Endothelial cell (in vitro differentiated cells): ENCODE measurements at places on chromosomes 6 and 20. TPM values are rescaled to one million over a fixed set of nuclear protein-coding genes. Genes with fewer than 3 reads are reported as not detected.

The KIAA0408 gene
- total RNA-seq: 6.4 TPM

The TNF gene
- total RNA-seq: not detected

The GSTA3 gene
- total RNA-seq: not detected

- H3K27me3 ChIP-seq: no peaks in the 10 kb centered on the region
- no peak for DNase-seq
Observed at GRCh38 chr6:112883095-112883494, 536.0 kb downstream of the RFPL4B start.

- no peak for DNase-seq
- H3K4me1 ChIP-seq: peaks cover 11% of the 10 kb centered on the region
- no peak overlapping the region for H3K27ac ChIP-seq
- H3K27me3 ChIP-seq: no peaks in the 10 kb centered on the region
Observed at GRCh38 chr6:21227486-21227885, 366.1 kb upstream of the SOX4 start.

GRCh38 chr20:8357703-8358102 is 225.6 kb downstream of the PLCB1 start:
- no peak overlapping the region for H3K4me3 ChIP-seq
- H3K4me1 ChIP-seq: peaks cover 12% of the 10 kb centered on the region
- no peak for DNase-seq
- no peaks in the 10 kb centered on the region for H3K36me3 ChIP-seq

- H3K4me1 ChIP-seq: peaks cover 14% of the 10 kb centered on the region
- H3K4me3 ChIP-seq: no peak overlapping the region
- DNase-seq: no peak
- H3K27me3 ChIP-seq: no peaks in the 10 kb centered on the region
Observed at GRCh38 chr20:11921321-11921720, 3.6 kb downstream of the BTBD3 start.

- H3K4me3 ChIP-seq: no peak overlapping the region
- H3K36me3 ChIP-seq: no peaks in the 10 kb centered on the region
- no peak overlapping the region for H3K27ac ChIP-seq
Observed at GRCh38 chr6:68680264-68680663, 45.2 kb downstream of the ADGRB3 start.

- no peak for DNase-seq
- peaks cover 4% of the 10 kb centered on the region for H3K36me3 ChIP-seq
- no peaks in the 10 kb centered on the region for H3K27me3 ChIP-seq
- no peak overlapping the region for H3K4me3 ChIP-seq
- no peak overlapping the region for H3K27ac ChIP-seq
Observed at GRCh38 chr6:123648723-123649122, 12.0 kb upstream of the TRDN start.

DNA sequence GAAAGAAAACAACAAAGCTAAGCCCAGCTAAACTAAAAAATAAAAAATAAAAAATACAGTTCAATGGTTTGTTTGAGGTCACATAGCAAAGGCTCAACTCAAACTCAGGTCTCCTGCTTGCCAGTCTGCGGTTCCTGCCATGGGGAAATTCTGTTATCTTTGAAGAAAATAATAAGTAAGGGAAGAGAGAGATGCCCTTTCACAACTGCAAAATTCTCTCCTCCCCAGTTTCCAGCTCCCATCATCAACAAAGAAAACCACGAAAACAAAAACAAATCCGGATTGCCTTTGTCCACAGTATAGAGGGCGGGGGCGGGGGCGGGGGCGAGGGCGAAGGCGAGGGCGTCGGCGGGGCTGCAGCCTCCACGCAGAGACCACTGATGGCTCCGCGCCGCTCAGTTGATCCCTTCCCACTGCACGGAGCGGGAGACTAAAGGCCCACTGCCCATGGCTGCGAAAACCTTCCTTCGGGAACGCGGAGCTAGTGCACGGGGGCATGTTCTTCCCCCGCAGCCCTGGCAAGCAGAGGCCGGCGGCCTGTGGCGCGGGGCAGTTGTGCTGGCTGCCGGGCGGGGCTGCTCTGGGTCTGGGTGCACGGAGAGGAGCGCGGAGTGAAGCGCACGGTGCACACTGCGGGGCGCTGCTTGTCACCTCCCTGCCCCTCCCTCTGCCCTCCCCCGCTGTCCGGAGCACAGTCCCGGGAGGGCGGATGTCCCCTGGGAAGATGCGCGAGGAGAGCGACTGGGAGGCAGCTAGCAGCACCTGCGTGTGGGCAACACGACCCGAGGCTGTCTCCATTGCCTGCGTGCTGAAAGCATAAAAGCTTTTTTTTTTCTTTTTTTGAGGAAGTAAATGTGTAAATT is 54.1 kb upstream of the TPD52L1 start:
- no peaks in the 10 kb centered on the region for H3K27me3 ChIP-seq
- H3K4me3 ChIP-seq: peak overlapping the region; percentile 21
- H3K27ac ChIP-seq: peak overlapping the region; percentile 52

- no peaks in the 10 kb centered on the region for H3K4me1 ChIP-seq
- DNase-seq: no peak
- no peaks in the 10 kb centered on the region for H3K36me3 ChIP-seq
- no peak overlapping the region for H3K4me3 ChIP-seq
- no peaks in the 10 kb centered on the region for H3K27me3 ChIP-seq
- H3K27ac ChIP-seq: no peak overlapping the region
Observed at GRCh38 chr6:115882174-115882573, 178.5 kb downstream of the FRK start.
